ENCODE measurements at places on chromosomes 11 and 22.

DNA sequence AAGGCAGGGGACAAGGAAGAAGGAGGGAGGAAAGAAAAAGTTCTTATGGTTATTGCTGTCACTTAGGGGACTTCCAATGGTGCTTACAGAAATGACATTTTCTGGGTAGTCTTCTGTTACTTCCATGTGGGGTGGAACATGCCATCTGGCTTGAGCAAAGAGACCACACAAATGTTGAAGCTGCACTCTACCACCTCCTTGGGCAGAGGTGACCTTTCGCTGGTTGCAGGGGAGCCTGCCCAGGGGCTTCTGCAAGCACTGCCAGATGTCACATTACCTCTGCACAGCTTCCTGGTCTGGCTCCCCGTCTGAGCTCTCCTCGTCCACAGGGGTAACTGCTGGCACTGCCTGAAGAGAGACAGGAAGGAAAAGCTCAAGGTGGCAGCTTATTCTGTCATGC is 32.6 kb upstream of the APOA1 start:
- DNase-seq = no peak

DNA sequence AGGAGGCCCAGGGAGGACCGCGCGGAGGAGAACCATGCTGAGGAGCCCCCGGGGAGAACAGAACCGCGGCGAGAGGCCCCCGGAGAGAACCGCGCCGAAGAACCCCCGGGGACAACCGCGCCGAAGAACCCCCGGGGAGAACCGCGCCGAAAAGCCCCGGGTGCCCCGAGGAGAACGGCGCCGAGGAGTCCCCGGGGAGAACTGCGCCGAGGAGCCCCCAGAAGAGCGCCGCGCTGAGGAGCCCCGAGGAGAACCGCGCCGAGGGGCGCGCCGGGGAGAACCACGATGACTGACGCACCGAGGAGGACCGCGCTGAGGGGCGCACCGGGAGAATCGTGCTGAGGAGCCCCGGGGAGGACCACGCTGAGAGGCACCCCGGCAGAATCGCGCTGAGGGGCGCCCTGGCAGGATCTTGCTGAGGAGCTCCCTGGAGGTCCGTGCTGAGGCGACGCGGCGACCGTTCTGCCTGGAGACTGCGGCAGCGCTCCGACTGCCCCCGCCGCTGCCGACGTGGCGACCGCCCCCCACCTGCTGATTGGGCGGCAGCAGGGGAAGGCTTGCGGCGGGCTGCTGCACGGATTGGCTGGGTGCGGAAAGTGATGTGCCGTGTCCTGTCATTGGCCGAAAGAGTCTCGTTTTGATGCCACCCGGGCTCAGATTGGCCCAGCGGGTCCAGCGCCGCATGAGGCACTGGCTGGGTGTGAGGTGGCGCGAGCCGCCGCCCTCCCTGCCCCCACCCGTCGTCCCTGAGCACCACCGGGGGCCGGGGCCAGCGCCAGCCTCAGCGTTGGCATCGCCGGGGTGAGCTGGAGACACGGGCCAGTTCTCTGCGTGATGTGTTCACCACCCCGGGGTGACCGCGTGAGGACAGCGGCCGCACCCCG is at the start of gene KCNQ1OT1:
KCNQ1OT1 (minus strand) TSS at position 464 of the 884 bp plus-strand sequence.
- peak; percentile 87 for DNase-seq

DNA sequence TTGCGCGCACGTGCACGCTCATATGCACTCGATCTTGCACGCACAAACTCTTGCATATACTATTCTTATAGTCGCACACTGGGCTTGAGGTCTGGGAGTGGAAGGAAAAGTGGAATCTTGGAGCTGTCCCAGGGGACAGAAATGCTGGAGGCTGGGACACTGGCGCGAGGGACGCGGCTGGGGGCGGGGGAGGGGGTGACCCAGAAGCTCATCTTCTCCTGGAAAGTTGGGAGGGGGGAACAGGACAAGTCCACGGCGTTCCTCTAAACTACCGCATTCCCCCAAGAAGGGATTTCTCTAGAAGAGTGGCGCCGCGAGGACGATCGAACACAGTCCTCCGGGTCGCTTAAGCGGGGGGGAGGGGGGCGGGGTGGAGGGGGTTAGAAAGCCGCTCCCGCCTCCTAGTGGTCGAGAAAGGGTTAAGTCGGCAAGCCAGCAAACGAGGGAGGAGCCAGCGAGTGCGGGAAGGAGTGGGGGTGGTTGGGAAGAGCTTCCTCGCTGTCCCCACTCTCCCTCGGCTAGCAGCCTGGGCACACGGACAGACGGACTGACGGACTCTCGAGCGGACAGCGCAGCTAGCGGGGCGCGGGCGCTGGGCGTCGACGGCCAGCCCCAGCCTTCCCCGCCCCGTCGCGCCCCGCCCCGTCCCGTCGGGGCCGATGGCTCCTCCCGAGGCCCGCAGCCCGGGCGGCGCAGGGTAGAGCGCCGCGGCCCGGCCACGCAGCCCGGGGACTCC is at the start of gene RTN4RL2:
RTN4RL2 (plus strand) TSS at position 507 of the 736 bp plus-strand sequence. CDS start 338 bp downstream, outside the sequence.
- DNase-seq = no peak

DNA sequence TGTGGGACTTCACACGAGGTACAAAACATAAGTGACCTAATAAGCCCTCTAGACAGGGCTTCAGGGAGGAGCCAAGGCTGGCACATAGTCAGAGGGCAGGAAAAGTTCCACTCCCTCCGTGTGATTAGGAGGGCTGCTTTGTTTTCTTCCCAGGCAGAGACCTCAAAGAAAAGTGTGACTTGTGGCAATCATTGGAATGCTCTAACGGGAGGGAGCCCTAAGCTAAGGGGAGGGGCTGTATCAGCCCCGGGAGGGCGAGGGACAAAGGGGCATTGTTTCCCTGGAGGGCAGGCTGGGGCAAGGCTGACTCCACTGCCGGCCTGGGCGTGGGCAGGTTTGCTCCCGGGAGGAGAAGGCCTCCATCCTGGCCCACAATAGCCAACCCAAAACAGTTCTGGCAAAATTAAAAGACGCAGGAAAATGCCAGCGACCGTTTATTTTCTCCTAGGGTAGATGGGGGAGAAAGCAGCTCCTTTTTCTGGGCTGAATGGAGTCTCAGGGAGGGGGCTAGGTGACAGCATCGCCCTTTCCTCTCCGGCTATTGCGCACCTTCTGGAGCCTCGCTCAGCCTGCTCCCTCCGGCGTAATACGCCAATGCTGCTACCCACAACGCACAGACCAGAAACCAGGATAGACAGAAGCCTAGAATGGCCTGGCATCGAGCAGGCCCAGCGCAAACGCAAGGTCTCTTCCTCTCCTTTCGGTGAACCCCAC is 60.2 kb downstream of the ENDOD1 start:
- no peak for DNase-seq

GRCh38 chr22:45223304-45224117 is 17.2 kb downstream of the KIAA0930 start:
- no peak for DNase-seq

- no peak for DNase-seq
These were observed 223.4 kb downstream of the CADM1 start for GRCh38 chr11:115280775-115281174.

DNA sequence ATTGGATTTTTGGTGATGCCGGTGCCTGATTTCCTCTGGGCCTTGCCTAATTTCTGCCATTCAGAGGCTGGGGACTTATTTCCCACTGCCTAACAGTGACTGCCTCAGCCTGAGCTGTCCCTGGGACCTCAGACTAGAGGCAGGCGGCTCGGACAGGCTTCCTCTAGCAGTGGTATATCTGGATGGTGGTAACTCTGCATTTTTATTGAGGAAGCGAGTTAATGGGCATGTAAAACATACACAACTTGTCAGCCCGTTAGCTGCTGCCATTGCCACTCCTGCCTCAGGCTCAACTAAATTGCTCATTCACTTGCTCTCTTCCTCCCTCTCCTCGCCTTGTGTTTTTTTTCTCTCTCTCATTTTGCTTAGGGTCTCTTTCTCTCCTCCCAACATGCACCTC is 561.6 kb downstream of the BUD13 start:
- no peak for DNase-seq

- no peak for DNase-seq
These were observed 5.2 kb downstream of the POLD4 start for GRCh38 chr11:67347964-67348749.

DNA sequence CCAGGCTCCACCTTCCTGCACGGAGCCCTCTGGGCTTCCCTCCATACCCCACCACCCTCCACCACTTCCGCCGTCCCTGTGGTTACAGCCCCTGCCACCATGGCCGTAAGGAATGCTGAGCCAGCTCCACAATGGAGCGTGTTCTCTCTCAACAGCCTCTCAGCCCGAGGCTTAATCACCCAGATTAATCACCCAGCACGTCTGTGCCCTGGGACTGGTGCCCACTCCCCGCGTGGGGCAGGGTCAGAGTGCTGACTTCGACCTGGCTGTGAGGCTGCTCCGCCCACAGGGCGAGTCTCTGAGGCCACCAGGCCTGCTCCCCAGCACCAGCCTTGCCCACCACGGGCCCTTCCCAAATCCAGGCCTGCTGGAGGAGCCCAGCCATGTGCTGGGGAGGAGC is 4.0 kb upstream of the TH start:
- no peak for DNase-seq

DNA sequence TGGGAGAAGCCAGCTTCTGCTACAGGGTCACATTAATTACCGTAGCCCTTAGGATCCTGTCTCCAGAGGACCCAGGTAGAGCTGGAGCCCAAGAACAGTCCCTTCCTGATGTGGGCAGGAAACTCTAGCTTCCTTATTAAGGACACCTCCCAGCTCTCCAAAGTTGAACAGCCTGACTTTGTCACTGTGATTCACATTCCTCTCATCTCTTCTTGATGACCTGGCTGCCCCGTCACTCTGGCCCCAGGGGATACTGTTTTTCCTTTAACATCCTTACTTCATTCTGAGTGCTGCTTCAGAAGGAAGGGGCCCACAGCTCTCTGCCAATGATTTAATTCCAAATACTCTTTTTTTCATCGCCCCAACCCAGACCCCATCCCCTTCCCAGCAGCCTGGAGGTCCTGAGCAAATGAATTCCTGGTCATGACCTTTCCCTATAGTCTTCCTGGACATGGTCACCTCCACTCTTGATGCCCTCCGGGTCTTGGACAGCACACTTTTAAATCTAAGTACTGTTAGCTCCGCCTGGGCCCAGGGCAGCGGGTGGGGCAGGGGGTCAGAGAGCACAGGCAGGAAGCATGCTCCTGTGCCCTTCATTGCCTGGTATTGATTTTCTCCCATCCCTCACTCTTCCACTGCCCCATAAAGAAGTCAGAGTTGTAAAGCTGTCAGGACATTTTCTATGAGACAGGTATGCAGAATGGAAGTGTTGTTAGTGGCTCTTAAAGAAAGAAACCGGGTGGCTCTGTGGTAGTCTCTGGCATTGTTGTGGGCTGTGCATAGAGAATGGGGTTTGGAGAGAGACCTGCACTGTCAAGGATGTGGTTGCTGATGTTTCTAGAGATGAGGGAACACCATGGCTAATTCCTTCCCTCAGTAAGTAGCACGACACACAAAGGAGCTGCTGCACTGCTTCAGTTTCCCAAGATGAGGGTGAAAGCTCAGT is 22.3 kb upstream of the SPON1 start:
- no peak for DNase-seq

DNA sequence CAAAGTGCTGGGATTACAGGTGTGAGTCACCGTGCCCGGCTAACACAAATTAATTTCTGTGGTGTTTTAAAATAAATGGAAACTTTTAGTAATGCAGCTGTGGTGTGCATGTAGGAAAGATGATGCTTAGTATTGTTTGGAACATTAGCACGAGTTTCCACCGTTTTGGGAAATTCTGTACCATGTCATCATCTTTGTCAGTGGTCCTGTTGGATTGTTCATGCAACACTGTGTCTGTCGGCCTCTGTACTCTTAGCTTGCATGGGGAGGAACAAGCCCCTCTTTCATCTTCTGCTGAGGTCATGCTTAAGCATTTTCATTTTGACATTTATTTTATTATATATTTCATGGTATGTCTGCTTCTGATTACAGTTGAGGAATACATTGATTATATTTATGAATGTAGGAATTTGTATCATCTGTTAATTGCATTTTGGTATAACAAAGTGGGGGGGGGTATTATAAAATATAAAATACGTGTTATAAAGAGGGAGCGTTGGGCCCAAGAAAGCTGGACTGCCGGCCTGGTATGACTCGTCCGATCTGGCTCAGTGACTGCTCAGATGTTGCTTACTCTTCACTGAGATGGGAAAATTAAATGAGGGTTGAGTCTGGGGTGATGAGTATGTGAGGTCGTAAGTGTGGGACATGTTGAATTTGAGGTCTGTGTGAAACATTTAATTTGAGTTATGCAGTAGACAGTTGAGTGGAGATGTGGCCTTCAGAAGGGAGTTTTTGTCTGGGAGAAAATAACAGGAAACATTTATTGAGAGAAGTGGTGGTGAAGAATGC is 28.7 kb downstream of the CECR2 start:
- DNase-seq = no peak

- no peak for DNase-seq
These were observed 81.4 kb downstream of the PPP6R3 start for GRCh38 chr11:68541991-68542390.

GRCh38 chr22:30044369-30044768 is 35.9 kb upstream of the HORMAD2 start:
- no peak for DNase-seq

- no peak for DNase-seq
These were observed 13.0 kb downstream of the JHY start for GRCh38 chr11:122895563-122895962.

GRCh38 chr11:81942646-81943045 is 791.0 kb downstream of the FAM181B start:
- no peak for DNase-seq

GRCh38 chr22:38137876-38138687 is 27.6 kb upstream of the BAIAP2L2 start:
- no peak for DNase-seq

DNA sequence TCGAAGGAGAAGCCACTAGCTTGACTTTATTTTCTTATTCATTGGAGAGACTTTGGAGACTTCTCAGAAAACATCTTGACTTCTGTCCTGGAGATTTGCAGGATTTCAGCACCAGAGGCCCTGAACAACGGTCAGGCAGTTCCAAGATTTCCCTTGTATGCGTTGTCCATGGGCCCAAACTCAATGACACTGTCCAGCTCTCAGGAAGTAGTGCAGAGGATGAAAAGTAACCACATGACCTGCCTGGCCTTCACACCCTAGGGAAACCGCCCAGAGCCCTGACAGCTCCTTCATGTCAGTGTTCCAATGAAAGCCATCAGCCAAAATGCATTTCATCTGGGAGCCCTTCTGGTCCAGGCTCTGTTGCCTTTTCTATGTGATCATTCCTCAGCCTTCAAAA is 214.1 kb downstream of the BLID start:
- DNase-seq = no peak

- DNase-seq = no peak
These were observed 3.1 kb downstream of the WBP2NL start for GRCh38 chr22:42001706-42002105.

- no peak for DNase-seq
These were observed 68.9 kb downstream of the C11orf65 start for GRCh38 chr11:108398439-108398838.

DNA sequence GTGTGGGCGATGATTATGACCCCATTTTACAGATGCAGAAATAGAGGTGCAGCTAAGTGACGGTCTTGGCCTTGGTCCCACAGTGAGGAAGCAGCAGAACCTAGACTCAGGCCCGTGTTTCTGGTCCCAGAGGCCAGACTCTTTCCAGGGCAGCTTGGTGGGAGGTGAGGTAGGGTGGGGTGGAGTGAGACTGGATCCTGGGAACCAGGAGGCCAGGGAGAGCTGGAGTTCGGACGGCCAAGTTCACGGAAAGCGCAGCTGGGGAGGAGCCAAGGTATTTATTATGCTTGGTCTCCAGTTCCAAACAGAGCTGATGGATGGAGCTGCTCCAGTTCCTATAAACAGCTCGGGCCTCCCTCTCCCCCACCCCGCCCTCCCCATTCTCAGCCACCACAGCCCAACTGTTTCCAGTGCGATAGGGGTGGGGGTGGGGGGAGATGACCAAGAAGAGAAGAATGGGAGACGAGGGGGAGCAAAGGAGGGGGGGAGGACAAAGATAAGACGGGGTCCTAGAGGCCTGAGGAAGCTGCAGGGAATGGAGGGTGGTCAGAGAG is 16.2 kb downstream of the LRRC32 start:
- no peak for DNase-seq
